CD4-positive, alpha-beta memory T cell (primary cell): ENCODE measurements at places on chromosomes 1 and 21. TPM values are rescaled to one million over a fixed set of nuclear protein-coding genes. Genes with fewer than 3 reads are reported as not detected.
A peak's percentile ranks its signal among the peaks of the same experiment; 100 is the strongest.

The FCRL5 gene
- polyA plus RNA-seq = not detected

The NID1 gene
- not detected for polyA plus RNA-seq

The MAP1LC3C gene
- not detected for polyA plus RNA-seq

The C1orf21 gene
- 0.20 TPM for polyA plus RNA-seq

The DIO1 gene
- not detected for polyA plus RNA-seq

The E2F2 gene
- polyA plus RNA-seq = 1.1 TPM

The TOMM40L gene
- polyA plus RNA-seq = 2.9 TPM

The FAM163A gene
- polyA plus RNA-seq = not detected

DNA sequence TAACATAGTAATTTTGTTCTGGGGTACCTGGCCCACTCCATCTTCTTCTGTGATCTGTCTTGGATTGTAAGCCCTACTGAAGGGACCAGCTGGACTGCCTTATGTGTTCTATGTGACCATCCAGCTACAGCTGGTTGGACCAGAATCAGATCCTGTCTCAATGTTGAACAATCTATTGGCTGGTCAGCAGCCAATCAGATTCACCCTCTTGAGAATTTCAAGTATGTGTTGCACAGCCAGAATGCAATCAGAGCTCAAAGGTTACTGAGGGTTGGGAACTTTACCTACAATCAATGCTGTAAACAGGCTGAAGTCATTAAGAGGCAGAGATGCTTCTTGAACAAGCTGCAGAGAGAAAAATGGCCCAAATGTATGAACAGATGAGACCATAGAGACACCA is 61.9 kb downstream of the KCNC4 start:
- DNase-seq = no peak

GRCh38 chr1:199742547-199742946 is 285.0 kb upstream of the NR5A2 start:
- no peak for DNase-seq

DNA sequence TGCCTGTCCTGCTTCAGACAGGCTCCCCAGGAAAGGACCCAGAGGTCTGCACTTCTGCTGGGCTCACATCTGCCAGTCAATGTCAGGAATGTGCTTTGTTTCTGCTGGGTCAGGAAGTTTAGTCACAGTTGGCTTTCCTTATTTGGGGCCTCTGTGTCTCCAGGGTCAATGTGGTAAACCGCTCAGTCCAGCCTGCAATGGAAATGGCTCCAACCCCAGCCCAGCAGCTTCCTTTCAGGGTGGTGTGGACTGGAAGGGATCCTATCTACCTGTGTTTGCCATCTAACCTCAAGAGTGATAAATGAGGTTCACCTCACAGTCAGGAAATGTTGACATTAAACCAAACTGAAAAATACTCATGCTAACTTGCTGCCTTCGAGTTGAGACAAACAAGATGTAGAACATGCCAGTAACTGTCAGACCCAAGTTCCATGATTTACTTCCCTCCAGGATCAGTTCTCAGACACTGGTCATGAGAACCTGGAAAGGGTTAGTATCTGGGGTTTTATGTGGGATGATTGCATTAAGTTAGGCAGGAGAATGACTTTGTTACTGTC is 20.3 kb downstream of the ENO1 start:
- no peak for DNase-seq

DNA sequence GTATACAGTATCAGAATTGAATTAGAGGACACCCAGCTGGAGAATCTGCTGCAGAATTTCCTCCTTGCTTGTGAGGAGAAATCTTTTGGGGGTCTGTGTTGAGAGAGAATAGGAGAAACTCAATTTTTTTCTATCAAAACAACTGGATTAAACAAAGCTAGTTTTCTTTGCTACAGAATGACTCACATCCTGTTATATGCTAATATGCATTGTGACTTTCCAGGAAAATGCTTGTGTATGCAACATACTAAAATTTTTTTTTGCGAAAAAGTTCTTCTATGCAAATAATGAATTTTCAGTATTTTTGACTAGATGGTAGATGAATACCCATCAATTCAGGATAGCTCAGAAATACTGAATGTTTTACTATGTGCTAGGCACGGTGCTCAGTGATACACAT is 2.2 kb downstream of the VAMP4 start:
- no peak for DNase-seq

GRCh38 chr1:35555601-35556477 is 1.4 kb downstream of the KIAA0319L start:
- no peak for DNase-seq

- DNase-seq = no peak
These were observed 139.1 kb downstream of the KAZN start for GRCh38 chr1:14737561-14738094.

- no peak for DNase-seq
These were observed 257.6 kb upstream of the USP24 start for GRCh38 chr1:55472784-55473183.

DNA sequence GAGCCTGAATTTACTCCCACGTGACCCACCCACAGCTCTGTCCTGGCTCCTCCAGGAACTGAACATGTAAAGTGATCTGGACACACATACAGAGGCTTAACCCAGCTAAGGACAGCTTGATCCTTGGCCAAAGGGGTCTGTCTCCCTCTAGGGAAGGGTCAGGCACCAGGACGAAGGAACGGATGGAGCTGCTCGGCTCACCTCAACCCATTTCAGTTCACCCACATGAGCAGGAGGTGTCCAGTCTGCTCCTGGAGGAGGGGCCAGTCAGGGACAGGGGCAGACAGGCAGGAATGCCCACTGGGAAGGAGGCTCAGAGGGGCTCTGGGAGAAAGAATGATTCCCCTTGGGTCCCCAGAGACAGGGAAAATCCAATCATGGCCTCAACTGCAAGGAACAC is 567.2 kb downstream of the PTPRU start:
- no peak for DNase-seq

GRCh38 chr1:53340660-53341520 is 13.0 kb upstream of the LRP8 start:
- no peak for DNase-seq

- DNase-seq = no peak
These were observed 1300.0 kb downstream of the PLA2G4A start for GRCh38 chr1:188128761-188129160.

GRCh38 chr1:35539073-35539823 is 18.0 kb downstream of the KIAA0319L start:
- peak; percentile 77 for DNase-seq

- DNase-seq = no peak
These were observed 13.4 kb downstream of the ENTREP3 start for GRCh38 chr1:155241841-155242264.

- no peak for DNase-seq
These were observed 56.8 kb downstream of the LUZP1 start for GRCh38 chr1:23111600-23112535.

GRCh38 chr1:53482441-53483153 is 23.4 kb downstream of the DMRTB1 start:
- no peak for DNase-seq

DNA sequence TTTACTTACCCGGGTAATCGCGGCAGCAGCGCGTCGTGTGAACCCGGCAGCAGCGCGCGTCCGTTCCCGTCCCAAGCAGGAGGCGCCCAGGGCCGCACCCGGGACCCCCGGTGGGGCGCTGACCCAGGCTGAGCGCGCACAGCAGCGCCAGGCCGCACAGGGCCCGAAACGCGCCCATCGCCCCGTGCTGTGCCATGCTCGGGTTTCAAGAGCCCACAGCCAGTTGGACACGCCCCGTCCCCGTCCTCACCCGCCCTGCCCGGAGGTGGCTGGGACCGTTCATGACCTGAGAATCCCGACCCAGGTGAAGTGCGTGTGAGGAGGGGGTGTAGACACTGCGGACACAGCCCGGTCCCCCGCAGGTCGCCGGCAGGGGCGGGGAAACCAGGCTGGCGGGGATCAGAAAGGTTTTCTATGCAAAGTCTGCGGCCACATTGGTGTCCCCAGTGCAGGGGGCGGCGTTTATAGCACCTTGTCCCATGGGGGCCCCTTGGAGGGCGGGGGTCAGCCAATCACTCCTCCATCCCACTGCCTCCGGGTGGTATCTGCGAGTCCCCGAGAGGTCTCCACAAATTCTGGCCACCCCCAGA is at the start of gene TNFRSF18:
TNFRSF18 (minus strand) TSS at position 217 of the 590 bp plus-strand sequence; CDS start at position 196, 21 bp downstream.
- peak; percentile 41 for DNase-seq

DNA sequence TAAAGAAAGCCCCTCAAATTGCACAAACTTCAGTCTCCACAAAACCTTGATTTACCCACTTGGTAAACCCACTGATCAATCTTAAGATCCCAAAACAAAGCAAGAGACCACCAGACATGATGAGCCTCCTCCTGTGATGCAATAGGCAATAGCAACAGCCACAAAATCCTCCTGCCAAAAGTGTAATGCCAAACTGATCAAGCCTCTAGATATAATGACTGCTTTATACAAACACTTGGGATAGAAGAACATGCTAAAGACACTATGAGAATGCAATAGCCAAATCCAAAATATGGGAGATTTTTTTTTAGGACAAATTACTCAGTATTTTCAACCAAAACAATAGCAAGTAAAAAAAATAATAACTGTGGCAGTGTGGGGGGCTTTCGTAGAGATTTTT is 64.9 kb upstream of the PTGFRN start:
- no peak for DNase-seq

DNA sequence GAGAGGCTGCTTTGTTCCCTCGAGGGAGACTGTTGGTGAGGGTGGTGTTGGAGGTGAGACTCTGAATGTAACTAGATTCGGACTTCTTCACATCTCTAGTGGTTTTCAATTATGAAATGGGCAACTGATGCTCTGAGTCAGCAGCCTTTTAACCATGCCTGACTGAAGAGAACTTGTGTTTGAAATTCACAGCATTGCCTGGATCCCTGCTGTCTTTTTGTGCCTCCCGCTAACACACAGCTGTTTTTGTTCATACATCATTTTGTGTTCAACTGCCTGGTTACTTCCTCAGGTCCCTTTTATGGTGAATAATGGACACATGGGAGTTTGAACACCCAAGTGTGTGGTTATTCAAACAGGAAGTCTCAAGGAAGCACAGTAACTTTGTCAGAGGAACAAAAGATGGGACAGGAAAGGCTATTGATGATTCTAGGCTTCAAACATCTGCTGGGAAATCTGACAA is 16.8 kb downstream of the LAMC1 start:
- no peak for DNase-seq

DNA sequence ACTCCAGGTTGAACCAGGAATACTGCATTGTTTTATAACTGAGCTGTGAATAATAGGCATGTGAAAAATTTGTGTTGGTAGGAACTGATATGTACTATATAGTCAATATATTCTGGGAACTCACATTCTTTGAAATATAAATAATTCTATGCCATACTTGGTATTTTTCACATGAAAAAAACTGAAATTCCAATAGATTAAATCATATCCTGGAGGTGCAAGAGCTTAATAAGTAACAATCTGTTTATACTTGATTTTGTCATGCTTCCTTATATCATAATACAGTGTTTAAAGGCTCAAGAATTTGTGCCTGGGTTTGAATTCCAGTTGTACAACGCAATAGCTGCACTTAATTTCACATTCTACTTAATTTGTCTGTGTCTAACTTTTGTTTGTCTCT is 387.0 kb downstream of the USP25 start:
- DNase-seq = no peak

GRCh38 chr1:165056914-165057313 is 299.6 kb downstream of the LMX1A start:
- no peak for DNase-seq

- no peak for DNase-seq
These were observed 78.7 kb downstream of the PIK3R3 start for GRCh38 chr1:46053734-46054133.

DNA sequence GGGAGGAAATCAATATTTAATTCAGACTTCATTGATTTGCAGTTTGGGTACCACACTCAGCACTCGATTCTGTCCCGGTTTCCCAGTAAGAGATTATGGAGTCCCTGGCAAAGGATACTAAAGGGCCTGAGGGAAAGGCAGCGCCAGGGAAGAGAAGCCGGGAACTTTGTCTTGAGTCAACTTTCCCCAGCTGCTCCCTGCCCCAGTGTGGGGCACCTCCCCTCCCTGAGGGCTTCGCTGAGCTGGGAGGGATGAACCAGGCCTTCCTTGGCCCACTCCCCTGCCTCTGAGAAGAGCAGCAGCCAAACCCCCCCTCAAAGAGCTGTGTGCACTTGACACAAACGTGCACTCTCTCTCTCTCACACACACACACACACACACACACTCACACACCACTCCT is 32.6 kb downstream of the OPTC start:
- DNase-seq = no peak

- no peak for DNase-seq
These were observed 19.0 kb downstream of the FBXO28 start for GRCh38 chr1:224132901-224133300.

DNA sequence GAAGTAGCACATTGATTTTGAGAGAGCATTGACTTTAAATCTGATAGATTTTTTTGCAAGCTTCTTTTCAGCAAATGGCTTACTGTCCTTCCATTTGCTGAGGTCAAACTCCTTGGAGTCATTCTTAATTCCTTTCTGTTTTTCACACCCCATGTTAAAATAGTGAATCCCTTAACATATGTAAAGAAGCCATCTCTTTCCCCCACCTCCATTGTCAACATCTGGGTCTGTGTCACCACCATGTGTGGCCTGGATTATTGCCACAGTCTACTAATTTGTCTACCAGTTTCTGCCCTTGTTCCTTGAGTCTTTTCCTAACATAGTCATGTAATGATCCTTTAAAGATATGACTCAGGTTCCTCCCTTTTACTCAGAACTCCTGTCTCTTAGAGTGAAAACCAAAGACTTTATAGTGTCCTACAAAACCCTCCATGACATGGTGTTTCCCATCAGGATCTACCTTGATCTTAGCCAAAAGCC is 104.7 kb downstream of the ST6GALNAC3 start:
- no peak for DNase-seq

DNA sequence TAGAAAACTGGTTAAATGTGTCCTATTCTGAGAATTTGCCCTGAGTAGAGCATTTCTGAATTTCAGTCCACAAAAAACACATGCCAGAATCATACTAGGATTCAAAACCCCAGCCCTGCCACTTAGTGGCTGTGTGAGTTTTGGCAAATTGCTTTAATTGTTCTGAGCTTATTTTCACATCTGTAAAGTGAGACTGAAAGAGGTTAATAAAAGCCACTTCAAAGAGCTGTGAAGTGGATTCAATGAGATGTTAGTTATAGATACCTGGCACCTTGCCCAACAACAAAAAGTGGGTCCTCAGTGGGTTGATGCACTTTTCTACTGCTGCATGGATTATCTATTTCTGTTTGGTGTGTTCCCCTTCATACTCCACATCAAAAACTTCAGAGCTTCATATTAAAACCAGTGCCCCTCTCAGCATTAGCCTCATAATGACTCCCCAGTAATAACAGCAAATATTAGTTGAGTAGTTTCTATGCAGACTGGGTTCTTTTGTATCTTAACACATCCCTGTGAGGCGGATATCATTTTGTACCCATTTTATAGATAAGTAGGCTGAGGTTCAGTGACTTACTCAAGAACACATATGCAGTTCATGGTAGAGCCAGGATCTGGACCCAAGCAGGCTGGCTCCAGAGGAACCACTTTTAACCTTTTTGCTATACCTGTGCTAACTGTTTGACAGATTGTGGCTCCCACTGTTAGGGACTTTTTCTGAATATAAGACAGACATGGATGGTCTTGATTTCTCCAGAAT is 14.2 kb upstream of the ADORA3 start:
- DNase-seq = peak; percentile 57

DNA sequence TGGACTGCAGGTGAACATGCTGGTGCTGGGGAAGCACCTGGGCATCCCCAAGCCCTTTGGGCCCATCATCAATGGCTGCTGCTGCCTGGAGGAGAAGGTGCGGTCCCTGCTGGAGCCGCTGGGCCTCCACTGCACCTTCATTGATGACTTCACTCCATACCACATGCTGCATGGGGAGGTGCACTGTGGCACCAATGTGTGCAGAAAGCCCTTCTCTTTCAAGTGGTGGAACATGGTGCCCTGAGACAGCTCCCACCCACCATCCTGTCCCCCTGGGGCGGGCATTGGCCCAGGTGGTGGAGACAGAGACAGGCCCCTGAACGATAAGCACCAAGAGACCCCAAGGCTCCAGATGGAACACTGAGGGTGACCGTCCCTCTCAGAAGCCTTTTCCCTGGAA is 25.2 kb upstream of the PADI4 start:
- DNase-seq = no peak
